Mesothelial cell of epicardium (in vitro differentiated cells): ENCODE measurements at places on chromosomes 4 and X.
A peak's percentile ranks its signal among the peaks of the same experiment; 100 is the strongest.

GRCh38 chr4:116223040-116223732 lies 862.2 kb downstream of the TRAM1L1 start:
- H3K4me1 ChIP-seq: no peaks in the 10 kb centered on the region
- H3K36me3 ChIP-seq: no peaks in the 10 kb centered on the region
- H3K4me3 ChIP-seq: no peak overlapping the region
- DNase-seq: no peak
- no peak overlapping the region for H3K27ac ChIP-seq
- no peaks in the 10 kb centered on the region for H3K27me3 ChIP-seq

DNA sequence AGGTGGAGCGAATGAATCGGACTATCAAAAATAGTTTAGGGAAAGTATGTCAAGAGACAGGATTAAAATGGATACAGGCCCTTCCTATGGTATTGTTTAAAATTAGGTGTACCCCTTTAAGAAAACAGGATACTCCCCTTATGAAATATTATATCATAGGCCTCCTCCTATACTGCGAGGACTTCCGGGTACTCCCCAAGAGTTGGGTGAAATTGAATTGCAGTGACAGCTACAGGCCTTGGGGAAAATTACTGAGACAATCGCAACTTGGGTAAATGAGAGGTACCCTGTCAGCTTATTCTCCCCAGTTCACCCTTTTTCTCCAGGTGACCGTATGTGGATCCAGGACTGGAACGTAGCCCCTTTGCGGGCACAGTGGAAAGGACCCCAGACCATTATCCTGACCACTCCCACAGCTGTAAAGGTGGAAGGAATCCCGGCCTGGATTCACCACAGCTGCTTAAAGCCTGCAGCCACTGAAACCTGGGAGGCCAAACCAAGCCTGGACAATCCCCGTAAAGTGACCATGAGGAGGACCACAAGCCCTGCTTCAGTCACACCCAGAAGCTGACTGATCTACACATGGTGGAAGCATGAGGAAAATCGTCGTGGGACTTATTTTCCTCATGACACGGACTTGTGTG lies 1138.1 kb downstream of the ARAP2 start:
- DNase-seq: no peak
- no peaks in the 10 kb centered on the region for H3K4me1 ChIP-seq
- no peaks in the 10 kb centered on the region for H3K36me3 ChIP-seq
- H3K27me3 ChIP-seq: no peaks in the 10 kb centered on the region
- no peak overlapping the region for H3K4me3 ChIP-seq
- H3K27ac ChIP-seq: no peak overlapping the region

- H3K27ac ChIP-seq: no peak overlapping the region
- H3K27me3 ChIP-seq: peaks cover 69% of the 10 kb centered on the region
- peaks cover 5% of the 10 kb centered on the region for H3K4me1 ChIP-seq
Observed at GRCh38 chr4:74039315-74039763, 850 bp upstream of the CXCL3 start.

- no peak overlapping the region for H3K27ac ChIP-seq
- H3K4me1 ChIP-seq: peaks cover 10% of the 10 kb centered on the region
- H3K36me3 ChIP-seq: no peaks in the 10 kb centered on the region
Observed at GRCh38 chr4:27154706-27155105, 294.1 kb downstream of the STIM2 start.

- H3K27ac ChIP-seq: no peak overlapping the region
- H3K4me3 ChIP-seq: no peak overlapping the region
- no peaks in the 10 kb centered on the region for H3K27me3 ChIP-seq
- no peaks in the 10 kb centered on the region for H3K36me3 ChIP-seq
Observed at GRCh38 chrX:120668357-120668756, 38.5 kb upstream of the C1GALT1C1 start.

DNA sequence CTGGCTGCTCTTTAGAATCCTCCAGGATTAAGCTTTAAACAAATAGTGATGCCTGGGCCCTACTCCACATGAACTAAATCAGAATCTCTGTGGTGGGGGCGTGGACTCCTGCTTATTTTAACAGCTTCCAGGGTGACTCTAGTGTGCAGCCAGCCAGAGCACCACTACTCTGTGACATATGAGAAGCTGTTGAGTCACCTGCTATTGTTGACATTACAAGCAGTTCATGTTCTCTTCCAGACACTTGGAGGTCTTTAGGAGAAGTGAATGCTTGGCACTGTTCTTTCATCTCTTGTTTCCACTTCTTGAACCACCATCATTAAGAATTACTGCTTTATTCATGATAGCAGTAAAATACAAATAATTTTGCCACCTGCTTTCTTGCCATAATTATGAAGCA lies 426 bp upstream of the C4orf51 start:
- no peak overlapping the region for H3K4me3 ChIP-seq
- H3K4me1 ChIP-seq: peaks cover 23% of the 10 kb centered on the region
- no peaks in the 10 kb centered on the region for H3K27me3 ChIP-seq
- DNase-seq: no peak

- no peak overlapping the region for H3K27ac ChIP-seq
- H3K4me3 ChIP-seq: no peak overlapping the region
- no peak for DNase-seq
Observed at GRCh38 chrX:150225266-150225665, 137.9 kb upstream of the MAMLD1 start.

GRCh38 chr4:21752616-21753015 lies 196.0 kb downstream of the KCNIP4 start:
- peaks cover 17% of the 10 kb centered on the region for H3K4me1 ChIP-seq
- peak overlapping the region; percentile 65 for H3K27ac ChIP-seq
- DNase-seq: no peak
- peaks cover 8% of the 10 kb centered on the region for H3K27me3 ChIP-seq
- H3K4me3 ChIP-seq: no peak overlapping the region

GRCh38 chrX:69287095-69287494 lies 121.8 kb upstream of the PJA1 start:
- no peak overlapping the region for H3K27ac ChIP-seq
- no peaks in the 10 kb centered on the region for H3K36me3 ChIP-seq
- DNase-seq: no peak
- no peak overlapping the region for H3K4me3 ChIP-seq

- H3K36me3 ChIP-seq: peaks cover 3% of the 10 kb centered on the region
- no peak overlapping the region for H3K27ac ChIP-seq
- no peaks in the 10 kb centered on the region for H3K27me3 ChIP-seq
- H3K4me3 ChIP-seq: no peak overlapping the region
- peaks cover 23% of the 10 kb centered on the region for H3K4me1 ChIP-seq
- DNase-seq: no peak
Observed at GRCh38 chr4:158013858-158014257, 159.0 kb downstream of the GASK1B start.

- no peak overlapping the region for H3K4me3 ChIP-seq
- no peaks in the 10 kb centered on the region for H3K4me1 ChIP-seq
- DNase-seq: no peak
- H3K27ac ChIP-seq: no peak overlapping the region
- H3K36me3 ChIP-seq: no peaks in the 10 kb centered on the region
Observed at GRCh38 chrX:112108145-112108544, 25.6 kb upstream of the TRPC5 start.

DNA sequence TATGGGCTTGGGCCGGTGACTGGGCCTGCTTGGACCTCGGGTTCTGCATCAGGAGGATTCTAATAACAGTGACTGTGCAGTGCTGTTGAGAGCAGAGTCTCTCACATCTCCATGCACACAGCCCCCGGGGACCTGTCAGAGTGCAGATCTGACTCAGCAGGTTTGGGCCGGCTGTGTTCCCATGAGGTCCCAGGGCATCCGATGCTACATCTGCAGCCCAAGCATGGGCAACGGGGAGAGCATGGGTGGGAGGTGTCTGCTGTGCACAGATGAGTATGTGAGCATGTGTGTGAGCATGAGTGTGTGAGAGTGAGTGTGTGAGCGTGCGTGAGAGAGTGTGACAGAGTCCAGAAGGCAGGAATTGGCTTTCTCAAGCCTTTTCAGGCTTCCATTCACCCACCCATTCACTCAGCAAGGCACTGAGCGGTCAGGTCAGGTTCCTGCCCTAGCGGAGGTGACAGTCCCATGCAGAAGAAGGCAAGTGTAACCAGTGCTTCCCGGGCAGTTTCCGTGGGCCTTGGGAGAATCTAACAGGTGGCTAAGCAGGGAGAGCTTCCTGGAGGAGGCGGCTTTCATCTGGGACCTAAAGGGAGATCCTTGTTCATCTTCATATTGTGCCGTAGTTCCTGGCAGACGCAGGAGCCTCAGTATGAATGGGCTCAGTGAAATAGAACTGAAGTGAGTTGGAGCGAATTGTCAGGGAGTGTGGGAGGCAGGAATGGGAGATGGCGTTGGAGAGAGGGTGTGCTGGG lies 62.6 kb downstream of the SORCS2 start:
- H3K4me3 ChIP-seq: no peak overlapping the region
- H3K4me1 ChIP-seq: peaks cover 44% of the 10 kb centered on the region
- DNase-seq: no peak
- H3K36me3 ChIP-seq: no peaks in the 10 kb centered on the region

- H3K27ac ChIP-seq: no peak overlapping the region
- H3K4me3 ChIP-seq: no peak overlapping the region
- H3K4me1 ChIP-seq: no peaks in the 10 kb centered on the region
- DNase-seq: no peak
- H3K36me3 ChIP-seq: no peaks in the 10 kb centered on the region
Observed at GRCh38 chr4:83905952-83906351, 370.0 kb downstream of the GPAT3 start.

DNA sequence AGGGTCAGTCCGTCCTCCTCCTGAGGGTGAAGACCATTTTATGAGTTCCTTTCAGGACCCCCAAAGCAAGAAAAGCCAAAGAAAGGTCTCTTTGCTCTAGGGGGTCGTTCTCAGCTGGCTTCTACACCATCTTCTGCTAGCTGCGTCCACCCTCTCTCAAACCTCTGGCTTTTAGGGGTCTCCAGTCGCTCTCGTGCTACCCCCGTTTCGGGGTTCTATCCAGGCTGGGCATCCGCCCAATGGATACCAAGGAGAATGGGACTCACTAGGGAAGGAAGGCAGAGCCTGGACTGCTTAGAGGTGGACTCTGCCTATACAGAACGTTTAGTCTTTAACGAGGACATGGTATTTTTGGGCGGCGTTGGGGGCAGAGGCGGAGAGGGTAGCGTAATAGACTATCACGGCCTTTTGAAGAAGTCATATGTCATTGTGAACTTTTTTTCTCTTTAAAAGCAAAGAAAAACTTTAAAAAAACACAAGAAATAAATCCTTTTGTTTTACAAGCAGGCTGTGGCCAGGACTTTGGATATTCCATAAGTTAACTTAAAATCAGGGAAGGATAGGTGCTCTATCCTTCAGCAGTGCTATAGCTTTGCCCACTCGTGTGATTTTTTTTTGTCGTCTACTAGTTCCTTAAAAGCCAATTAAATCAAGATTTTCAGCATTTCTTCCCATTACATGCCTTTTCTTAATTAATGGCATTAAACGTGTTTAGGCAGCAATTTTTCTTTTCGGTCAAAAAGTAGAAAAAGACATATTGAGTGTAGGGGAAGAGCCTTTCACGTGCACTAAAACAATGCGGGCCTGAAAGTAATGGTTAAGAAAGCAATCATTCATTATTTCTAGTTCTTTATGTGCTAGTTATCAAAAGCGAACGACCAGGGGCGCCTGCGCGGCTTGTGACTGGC lies 7.2 kb upstream of the PITX2 start:
- peaks cover 17% of the 10 kb centered on the region for H3K36me3 ChIP-seq
- peak; percentile 38 for DNase-seq
- peaks cover 81% of the 10 kb centered on the region for H3K27me3 ChIP-seq
- peaks cover 77% of the 10 kb centered on the region for H3K4me1 ChIP-seq

- H3K27ac ChIP-seq: no peak overlapping the region
- H3K27me3 ChIP-seq: no peaks in the 10 kb centered on the region
- H3K36me3 ChIP-seq: peaks cover 50% of the 10 kb centered on the region
- no peak overlapping the region for H3K4me3 ChIP-seq
Observed at GRCh38 chr4:17958181-17958580, 63.4 kb downstream of the LCORL start.

DNA sequence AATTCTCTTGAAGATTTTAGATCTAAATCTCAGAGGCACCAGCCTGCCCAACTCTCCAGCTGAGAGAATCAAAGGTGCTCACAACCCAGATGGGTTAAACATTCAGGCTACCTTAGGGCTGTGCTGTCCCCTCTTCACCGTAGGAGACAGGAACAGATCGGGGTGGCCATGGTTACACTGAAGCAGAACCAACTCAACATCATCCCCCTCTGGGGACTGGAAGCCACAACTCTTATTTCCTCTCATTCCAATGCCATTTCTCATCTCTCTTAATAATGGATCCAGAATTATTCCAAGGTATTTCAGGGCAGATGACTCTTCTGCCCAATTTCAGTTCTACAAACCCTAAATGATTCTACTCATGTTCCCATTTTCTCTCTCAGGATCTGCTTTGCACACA lies 109.7 kb downstream of the NKX6-1 start:
- no peaks in the 10 kb centered on the region for H3K4me1 ChIP-seq
- no peaks in the 10 kb centered on the region for H3K36me3 ChIP-seq
- DNase-seq: no peak
- H3K27me3 ChIP-seq: peaks cover 62% of the 10 kb centered on the region
- H3K27ac ChIP-seq: no peak overlapping the region
- H3K4me3 ChIP-seq: no peak overlapping the region

DNA sequence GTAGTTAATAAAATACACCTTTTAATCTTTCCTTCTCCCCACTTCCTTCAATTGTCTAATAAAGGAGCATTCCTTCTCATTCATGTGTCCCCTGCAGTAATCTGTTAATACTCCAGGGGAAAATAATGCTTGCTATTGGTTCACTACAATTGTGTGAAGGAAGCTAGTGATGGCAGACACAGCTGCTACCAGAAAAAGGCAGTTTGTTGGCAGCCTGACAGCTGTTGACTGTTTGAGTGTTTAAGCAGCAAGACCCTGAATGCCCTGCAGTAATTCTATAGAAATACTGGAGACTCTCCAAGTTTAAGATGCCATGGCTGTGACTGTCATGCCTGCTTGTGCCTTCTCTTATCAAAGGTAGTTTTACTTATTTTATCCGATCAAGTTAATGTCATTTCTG lies 359.5 kb downstream of the C4orf33 start:
- H3K27ac ChIP-seq: no peak overlapping the region
- no peaks in the 10 kb centered on the region for H3K4me1 ChIP-seq
- no peak overlapping the region for H3K4me3 ChIP-seq
- H3K36me3 ChIP-seq: no peaks in the 10 kb centered on the region
- peaks cover 3% of the 10 kb centered on the region for H3K27me3 ChIP-seq
- DNase-seq: no peak

DNA sequence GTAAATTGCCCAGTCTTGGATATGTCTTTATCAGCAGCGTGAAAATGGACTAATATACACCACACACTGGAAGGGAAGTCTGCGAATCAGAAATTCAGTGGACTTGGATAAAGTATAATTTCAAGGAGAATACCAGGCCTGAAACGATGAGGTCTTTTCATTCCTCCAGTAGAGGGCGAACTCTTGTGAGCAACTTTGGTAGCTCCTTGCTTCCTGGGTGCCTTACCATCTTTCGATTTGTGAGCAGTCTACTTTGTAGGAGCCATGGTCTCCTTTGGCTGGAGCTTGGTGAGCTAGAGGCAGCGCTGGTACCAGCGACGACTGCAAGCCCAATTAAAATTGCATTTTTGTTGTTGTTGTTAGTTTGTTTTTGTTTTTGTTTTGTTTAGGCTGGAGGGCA lies 791.9 kb downstream of the FAT4 start:
- H3K4me3 ChIP-seq: no peak overlapping the region
- H3K27ac ChIP-seq: no peak overlapping the region
- H3K36me3 ChIP-seq: no peaks in the 10 kb centered on the region
- no peak for DNase-seq
- H3K27me3 ChIP-seq: no peaks in the 10 kb centered on the region

GRCh38 chr4:107509615-107510014 lies 210.4 kb downstream of the PAPSS1 start:
- H3K4me1 ChIP-seq: no peaks in the 10 kb centered on the region
- H3K4me3 ChIP-seq: no peak overlapping the region
- H3K27me3 ChIP-seq: no peaks in the 10 kb centered on the region
- no peak overlapping the region for H3K27ac ChIP-seq
